DMS79 (cell line): ENCODE measurements at places on chromosomes 11 and 22.
A peak's percentile ranks its signal among the peaks of the same experiment; 100 is the strongest.

- no peak for DNase-seq
Measured at GRCh38 chr11:92141725-92142124, 82.9 kb upstream of the FAT3 start.

GRCh38 chr11:124717786-124718651 is 21.7 kb upstream of the NRGN start:
- DNase-seq, result peak; percentile 11

DNA sequence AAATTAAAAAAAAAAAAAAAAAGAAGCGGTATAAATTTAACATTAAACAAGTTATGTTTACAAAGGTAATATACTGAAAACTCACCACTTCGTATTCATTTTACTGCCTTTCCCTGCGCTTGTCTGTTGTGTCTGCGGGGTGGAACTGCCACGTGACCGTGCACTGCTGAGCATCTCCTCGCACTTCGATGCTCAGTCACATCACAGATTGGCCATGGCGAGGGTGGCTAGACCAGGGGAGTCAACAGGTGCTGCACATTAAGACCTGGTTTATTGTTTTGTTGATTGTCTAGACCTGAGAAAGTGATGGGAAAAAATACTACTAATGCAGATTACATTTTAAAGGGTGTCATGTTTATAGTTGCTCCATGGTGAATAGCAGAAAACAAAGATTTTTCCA is 22.8 kb upstream of the TUB start:
- DNase-seq, result no peak

- peak; percentile 95 for DNase-seq
Measured at GRCh38 chr11:95076416-95076815, 9.7 kb downstream of the SRSF8 start.

- DNase-seq, result no peak
Measured at GRCh38 chr11:120751550-120751949, 240.0 kb downstream of the GRIK4 start.

DNA sequence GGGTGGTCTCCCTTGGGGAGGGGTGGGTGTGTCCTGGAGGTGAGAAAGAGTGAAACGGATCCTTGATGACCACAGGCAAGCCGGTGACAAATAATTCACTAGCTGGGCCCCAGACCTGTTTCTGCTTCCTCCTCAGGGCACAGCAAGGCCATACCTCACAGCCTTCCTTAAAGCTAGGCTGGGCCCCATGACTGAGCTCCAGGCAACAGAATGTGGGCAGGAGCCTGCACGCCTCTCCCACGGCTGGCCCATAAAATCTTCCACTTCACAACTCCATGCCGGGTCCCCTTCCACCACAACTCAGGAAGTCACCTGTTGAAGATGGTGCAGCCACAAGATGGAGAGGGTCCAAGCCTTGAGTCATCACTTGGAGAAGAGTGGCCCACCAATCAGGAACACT is 23.9 kb downstream of the SLC22A12 start:
- no peak for DNase-seq

GRCh38 chr22:37427135-37427710 is at the start of gene ELFN2:
TSS of gene ELFN2 (minus strand) at chr22:37427479. CDS start at chr22:37375534, 51,945 bp downstream.
- DNase-seq, result no peak

GRCh38 chr11:27497284-27497866 is 9.2 kb downstream of the LIN7C start:
- no peak for DNase-seq

DNA sequence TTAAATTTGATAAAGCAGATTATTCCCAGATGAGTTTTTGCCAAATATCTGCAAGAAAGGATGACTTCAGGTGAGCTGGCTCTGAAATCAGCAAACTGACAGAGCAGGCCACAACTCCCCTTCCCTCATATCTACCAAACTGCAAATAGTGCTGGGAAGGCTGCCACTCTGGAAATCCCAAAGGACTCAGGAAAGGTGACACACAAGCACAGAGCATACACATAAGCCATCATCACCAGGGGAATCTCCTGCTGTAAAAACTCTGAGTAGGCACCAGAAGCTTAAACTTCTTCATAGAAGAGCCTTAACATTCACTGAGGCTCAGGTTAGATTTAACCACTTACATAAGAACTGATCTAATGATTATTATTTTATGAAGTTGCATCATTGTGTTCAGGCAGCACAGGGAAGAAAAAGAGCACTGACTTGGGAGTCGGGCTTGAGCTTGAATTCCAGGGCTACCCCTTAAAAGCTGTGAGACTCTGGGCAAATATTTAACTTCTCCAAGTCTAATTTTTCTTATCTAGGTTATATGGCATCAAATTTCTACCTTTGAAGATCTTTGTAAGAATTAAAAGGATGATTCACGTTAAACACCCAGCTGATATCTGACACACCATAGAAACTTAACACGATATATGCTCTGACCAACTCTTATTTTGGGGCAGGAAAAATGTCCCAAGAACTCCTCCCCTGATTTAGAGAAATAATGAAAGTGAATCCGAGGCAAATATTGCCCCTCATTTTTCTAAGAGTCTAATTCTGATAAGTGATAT is 15.0 kb downstream of the SYTL2 start:
- DNase-seq, result no peak

DNA sequence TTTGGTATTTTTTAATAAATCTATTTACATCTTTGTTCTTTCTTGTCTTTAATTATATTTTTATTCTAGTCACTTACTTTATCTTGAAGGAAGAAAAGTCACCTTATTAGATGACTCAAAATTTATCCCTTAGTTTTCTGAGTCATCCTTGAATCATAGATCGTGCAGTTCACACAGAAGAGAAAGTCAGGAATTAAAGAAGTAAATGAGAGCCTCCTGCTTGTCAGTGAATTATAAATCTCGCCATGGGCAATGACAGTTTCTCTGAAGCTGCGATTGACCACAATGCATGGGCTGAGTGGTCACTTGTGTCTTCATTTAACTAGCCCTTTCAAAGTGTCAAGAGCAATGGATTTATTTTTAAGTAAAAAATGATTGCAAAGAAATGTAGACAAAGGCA is 91.2 kb downstream of the LUZP2 start:
- no peak for DNase-seq

GRCh38 chr11:122157653-122158161 is 41.7 kb upstream of the BLID start:
- no peak for DNase-seq

- DNase-seq, result no peak
Measured at GRCh38 chr11:21264125-21264524, 594.7 kb downstream of the NELL1 start.

DNA sequence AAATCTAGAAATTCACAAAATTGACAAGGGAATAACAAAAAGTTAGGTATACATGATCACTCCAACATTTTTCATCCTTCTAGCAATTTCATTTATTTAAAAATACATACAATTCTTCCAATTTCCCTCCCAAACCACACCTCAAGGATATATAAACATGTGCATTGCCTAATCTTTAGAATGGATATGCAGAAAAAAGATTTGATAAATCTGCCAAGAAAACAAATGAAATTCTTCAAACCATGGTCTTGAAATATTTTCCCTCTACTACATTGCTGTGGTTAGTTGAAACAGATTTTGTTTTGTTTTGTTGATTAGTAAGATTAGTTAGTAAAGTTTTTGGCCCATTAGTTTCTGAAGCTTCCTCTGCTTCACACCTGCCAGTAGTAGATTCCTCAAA is 703.3 kb upstream of the CCDC179 start:
- no peak for DNase-seq

- DNase-seq, result no peak
Measured at GRCh38 chr11:121656328-121657090, 203.7 kb upstream of the SORL1-AS1 start.

- DNase-seq, result no peak
Measured at GRCh38 chr11:10487002-10487647, 32.1 kb downstream of the AMPD3 start.

GRCh38 chr11:64572143-64572542 is 18.9 kb upstream of the SLC22A12 start:
- DNase-seq, result no peak

DNA sequence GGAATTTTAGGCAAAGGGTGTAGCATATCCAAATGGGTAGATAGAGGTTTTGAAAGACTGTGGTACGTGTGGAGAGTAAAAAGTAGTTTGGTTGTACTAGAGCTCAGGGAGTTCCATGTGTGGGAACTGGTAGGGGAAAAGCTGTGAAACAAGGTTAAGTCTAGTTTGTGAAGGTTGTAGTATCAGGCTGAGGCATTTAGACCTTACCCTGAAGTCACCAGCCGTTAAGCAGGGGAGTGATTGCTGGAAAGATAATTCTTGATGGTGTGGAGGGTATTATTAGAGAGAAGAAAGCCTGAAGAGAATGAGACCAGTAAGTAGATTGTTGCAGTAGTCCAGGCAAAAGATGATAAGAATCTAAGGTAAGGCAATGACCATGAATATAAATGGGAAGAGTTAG is 68.0 kb downstream of the RNF169 start:
- no peak for DNase-seq

- no peak for DNase-seq
Measured at GRCh38 chr11:60428517-60428916, 855 bp upstream of the MS4A5 start.

DNA sequence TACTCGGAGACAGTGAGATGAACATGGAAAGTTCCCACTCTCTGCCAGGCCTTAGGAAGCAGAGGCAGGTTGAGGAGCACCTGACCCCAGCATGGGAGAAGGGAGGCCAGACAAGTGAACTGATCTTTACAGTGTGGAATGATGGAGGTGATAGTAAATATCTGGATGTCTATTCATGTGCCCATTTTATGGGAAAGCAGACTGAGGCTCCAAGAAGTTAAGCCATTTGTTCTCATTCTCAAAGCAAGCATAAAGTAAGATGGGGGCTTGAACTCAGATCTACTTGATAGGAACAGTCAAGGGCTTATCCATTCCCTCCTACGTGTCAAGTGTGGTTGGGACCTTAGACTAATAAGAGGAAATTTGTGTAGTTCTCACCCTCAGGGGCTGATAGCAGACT is 461.5 kb downstream of the MN1 start:
- no peak for DNase-seq

DNA sequence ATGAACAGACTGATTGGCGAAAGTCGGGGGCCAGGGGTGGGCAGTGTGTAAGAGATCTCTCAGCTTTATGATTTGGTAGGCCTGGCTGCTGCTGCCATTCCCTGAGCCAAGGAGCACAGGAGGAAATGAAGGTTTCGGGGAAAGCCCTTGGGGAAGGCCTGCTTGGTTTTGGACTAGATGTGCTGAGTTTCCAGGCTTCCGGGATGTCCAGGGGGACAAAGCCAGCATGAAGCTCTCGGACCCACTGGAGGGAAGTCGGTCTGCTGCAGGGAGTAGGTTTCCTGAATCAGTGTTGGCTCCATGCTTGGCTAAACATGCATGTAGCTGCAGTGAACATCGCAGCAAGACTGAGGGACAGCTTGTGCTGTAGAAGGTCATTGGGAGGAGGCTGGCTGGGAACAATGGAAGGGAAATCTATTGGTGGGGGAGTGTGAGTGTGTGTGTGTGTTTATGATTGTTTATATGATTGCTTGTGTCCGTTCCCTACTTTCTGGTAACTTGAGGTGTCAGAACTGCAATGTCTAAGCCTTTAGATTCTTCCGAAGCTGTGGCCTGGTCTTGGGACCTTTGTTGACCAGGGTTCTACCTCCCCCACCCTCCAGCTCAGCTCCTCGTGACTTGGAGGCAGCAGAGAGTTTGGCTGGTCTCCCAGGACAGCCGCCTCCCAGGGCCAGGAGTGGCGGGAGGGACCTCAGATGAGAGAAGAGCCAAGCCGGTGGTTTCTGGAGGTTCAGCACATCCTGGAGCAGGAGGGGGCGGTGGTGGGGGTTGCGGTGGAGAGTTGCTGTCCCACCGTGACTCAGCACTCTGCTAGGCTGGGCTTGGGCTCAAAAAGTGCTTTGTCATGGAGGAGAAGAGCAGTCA is 4.0 kb upstream of the FTH1 start:
- DNase-seq, result peak; percentile 91

DNA sequence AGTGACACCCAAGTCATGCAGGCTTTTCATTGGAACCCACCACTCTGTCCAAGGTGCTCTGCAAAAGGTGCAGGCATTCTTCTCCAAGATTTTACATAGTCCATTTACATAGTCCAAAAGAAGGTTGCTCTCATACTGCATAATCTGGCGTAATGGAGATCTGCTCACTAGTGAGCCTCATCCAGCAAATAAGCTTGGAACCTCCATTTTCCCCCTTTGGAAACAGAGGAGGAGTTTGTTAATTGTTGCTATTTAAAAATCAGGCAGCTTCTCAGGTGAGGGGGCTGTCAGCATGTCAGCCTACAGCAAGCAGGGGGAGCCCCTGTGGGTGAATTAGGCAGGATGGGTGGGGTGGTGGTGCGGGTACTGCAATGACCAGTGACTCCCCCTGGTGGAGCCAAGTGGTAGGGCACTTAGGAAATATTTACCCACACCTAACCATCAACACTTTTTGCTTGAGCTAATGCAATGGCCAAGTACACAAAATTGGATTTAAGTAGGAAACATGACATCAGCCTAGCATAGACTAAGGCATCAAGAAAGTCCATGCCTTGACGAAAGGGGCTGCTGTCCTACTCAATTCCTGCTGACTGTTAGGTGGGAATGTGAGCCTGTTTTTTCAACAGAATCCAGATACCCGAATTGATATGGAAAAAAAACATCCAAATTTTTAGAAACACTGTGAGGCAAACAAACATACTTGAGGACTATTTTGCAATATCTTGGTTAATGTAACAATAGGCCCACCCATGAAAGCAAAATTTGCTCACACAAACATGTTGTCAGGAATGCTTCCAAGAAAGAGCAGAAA is 64.5 kb downstream of the AMBRA1 start:
- DNase-seq, result peak; percentile 35

DNA sequence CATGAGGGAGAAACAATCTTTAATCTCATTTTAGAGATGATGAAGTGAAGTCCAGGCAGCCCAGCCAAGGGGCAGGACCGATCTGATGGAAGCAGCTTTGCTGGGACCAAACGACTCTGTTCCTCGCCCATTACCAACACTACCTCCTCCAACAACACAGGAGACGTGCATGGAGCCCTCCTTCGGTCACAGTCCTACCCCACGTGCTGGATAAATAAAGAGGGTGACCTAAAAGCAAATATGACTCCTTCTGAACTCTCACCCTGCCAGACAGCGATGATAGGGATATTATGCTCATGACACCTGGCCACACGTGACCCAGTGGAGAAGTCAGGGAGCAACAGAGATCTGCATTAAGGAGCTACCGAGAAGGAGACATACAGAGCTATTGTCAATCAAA is 26.0 kb downstream of the SCGB1A1 start:
- DNase-seq, result no peak

DNA sequence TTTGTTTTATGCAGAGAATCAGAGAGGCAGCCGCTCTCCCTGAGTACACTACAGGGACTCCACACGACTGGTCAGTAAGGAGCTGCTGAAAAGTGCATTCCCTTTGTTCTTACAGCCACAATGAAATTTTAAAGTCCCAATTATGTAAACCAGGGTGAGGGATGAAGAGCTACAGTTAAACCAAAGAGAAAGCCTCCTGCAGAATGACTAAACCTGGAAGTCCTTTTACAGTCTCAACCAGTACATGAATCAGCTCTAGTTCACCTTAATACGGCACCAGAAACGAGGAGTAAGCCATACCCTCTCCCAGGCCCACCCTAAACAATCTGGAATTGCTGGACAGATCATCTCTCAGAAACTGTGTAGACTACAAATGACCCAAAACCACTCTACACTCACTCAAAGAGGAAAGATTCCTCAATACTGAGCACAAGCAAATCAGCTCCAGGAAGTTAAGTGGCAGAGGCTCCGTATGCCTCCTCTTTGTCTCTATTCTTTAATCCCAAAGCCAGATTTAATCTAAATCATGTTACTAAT is 113.1 kb downstream of the RBFOX2 start:
- DNase-seq, result peak; percentile 39

- no peak for DNase-seq
Measured at GRCh38 chr11:122764371-122765090, 73.8 kb upstream of the CRTAM start.

- DNase-seq, result no peak
Measured at GRCh38 chr11:45264839-45265515, 21.2 kb downstream of the SYT13 start.
